Fibroblast of villous mesenchyme (primary cell): ENCODE measurements at places on chromosomes 4 and X. TPM values are rescaled to one million over a fixed set of nuclear protein-coding genes. Genes with fewer than 3 reads are reported as not detected.
A peak's percentile ranks its signal among the peaks of the same experiment; 100 is the strongest.

ADH1C gene
- 1.3 TPM in 1 of 2 replicates, not detected in the other for total RNA-seq

OSTC gene
- total RNA-seq, result 277 and 451 TPM in 2 replicates

KIAA1210 gene
- total RNA-seq, result not detected in 2 replicates

DNA sequence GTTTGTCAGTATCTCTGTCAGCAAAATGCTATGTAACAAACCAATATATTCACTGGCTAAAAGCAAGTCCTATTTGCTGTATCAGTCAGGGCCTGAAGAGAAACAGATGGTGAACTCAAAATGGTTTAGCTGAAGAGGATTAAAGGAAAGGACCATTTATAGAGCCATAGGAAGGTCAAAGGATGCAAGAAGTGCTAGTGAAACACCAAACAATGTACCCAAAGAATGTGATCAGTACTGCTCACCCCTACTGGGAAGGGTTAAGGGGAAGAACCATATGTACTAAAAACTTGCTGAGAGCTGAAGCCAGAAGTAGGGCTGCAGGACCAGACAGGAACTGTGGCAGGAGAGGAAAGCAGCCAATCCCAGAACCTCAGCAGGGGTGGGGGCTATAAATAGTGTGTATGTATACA is 479.3 kb downstream of the INPP4B start:
- peak; percentile 49 for DNase-seq

DNA sequence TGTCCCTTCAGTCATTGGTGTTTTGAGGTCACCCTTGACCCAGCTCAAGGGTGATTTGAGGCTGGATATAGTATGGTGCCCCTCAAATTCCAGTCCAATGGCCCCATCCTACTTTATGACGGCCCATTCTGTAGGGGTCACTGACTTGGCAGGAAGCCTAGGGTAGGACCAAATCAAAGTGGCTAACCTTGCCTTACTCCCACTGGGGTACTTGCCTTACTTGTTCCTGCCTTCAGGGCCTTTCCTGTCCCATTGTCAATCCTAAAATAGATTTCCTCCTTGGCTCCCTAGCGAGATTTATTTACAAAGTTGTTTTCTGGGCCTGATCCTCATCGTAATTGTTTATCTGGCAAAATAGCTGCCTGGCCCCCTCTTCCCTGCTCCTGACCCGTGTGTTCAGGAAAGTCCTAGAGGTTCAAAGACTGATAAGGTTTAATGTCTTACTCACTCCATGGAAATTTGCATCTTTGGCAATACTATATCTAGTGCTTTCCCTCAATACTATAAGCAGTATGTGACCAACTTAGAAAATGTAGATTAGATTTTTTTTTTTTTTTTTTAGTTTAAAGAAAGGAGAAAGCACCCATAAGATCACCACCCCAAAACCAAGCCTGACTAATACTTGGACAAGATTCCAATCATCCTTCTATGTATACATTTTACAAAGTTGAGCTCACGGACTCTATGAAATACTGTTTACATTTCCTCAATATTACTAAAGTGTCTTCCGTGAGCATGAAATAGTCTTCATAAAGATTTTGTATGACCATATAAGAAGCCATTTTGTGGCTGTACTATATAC is 44.8 kb downstream of the MSN start:
- no peak for DNase-seq
